Mononuclear cell (primary cell): ENCODE measurements at places on chromosomes 2 and 18. TPM values are rescaled to one million over a fixed set of nuclear protein-coding genes. Genes with fewer than 3 reads are reported as not detected.

The HIBCH gene
- 2.0 TPM for total RNA-seq

The KCNE4 gene
- total RNA-seq = under 0.01 TPM

The RFX8 gene
- total RNA-seq = 0.21 TPM

The FEV gene
- total RNA-seq = not detected

The WDR43 gene
- 138 TPM for total RNA-seq

The RASGRP3 gene
- total RNA-seq = 31.5 TPM

The ANO7 gene
- 0.10 TPM for total RNA-seq

The UGT1A8 gene
- total RNA-seq = not detected

The RHOB gene
- total RNA-seq = 165 TPM

The TMEM163 gene
- 0.63 TPM for total RNA-seq

The SERPINB4 gene
- not detected for total RNA-seq

The OTOS gene
- total RNA-seq = not detected

The RGPD3 gene
- total RNA-seq = 1.5 TPM

The ABCB6 gene
- 1.3 TPM for total RNA-seq

The NAB1 gene
- total RNA-seq = 36.0 TPM

The VIT gene
- not detected for total RNA-seq

The LCLAT1 gene
- 14.6 TPM for total RNA-seq

The CACNB4 gene
- 0.84 TPM for total RNA-seq

The GAREM1 gene
- under 0.01 TPM for total RNA-seq

The TRIM43 gene
- total RNA-seq = not detected

The TBR1 gene
- 0.10 TPM for total RNA-seq

The GREB1 gene
- total RNA-seq = 0.10 TPM

The CYP27A1 gene
- total RNA-seq = 10.8 TPM

The IL36B gene
- not detected for total RNA-seq

The ITGB6 gene
- total RNA-seq = not detected

The MSTN gene
- not detected for total RNA-seq

The RAD51AP2 gene
- total RNA-seq = not detected

The KCNK3 gene
- total RNA-seq = 0.21 TPM

The C2orf80 gene
- not detected for total RNA-seq

The MYO3B gene
- total RNA-seq = 0.21 TPM

The AP1S3 gene
- 5.4 TPM for total RNA-seq

The CCDC74A gene
- 0.84 TPM for total RNA-seq

The CD302 gene
- total RNA-seq = 64.3 TPM

The PSMA8 gene
- 0.42 TPM for total RNA-seq

The SIX3 gene
- total RNA-seq = not detected

The ELOA2 gene
- total RNA-seq = under 0.01 TPM

The GRHL1 gene
- total RNA-seq = 3.9 TPM

The DPYSL5 gene
- total RNA-seq = not detected

The EVX2 gene
- not detected for total RNA-seq

The MORN2 gene
- 1.2 TPM for total RNA-seq
